Hippocampal formation (tissue), 2 donors: ENCODE measurements at places on chromosomes 1 and 21.

- DNase-seq, result no peak
These were observed 21.3 kb upstream of the KCNQ4 start for GRCh38 chr1:40762144-40762923.

DNA sequence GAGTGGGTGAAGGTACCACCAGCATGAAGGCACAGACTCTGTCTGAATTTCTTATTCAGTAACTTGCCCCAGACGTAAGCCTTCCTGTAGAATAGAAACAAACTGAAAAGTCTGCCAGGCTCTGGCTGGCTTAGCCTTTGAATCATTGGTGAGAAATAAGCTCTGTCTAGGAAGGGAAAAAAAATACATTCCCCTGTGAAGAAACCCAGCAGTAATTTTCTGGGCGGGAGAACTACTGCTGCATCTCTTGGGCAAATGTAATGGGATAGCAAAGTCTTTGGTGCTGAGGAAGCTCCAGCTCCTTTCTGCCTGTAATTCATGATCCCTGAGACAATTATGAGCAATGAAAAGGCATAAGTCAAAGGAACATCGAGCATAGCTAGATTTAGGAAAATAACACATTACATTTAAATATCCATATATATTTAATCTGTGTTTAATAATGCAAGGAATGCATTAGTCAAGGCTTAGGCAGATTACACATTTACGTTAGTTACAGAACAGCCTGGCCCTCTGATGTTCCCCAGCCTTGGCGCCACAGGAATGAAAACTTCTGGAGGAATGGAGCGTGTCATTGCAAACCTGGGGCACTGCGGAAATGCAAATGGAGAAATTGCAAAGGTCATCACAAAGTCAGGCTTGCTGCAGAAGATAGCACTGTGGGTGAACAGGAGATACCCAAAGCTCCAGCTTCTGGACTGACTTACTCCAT is 216.3 kb upstream of the CAMK1G start:
- DNase-seq, result peak; percentile 3

DNA sequence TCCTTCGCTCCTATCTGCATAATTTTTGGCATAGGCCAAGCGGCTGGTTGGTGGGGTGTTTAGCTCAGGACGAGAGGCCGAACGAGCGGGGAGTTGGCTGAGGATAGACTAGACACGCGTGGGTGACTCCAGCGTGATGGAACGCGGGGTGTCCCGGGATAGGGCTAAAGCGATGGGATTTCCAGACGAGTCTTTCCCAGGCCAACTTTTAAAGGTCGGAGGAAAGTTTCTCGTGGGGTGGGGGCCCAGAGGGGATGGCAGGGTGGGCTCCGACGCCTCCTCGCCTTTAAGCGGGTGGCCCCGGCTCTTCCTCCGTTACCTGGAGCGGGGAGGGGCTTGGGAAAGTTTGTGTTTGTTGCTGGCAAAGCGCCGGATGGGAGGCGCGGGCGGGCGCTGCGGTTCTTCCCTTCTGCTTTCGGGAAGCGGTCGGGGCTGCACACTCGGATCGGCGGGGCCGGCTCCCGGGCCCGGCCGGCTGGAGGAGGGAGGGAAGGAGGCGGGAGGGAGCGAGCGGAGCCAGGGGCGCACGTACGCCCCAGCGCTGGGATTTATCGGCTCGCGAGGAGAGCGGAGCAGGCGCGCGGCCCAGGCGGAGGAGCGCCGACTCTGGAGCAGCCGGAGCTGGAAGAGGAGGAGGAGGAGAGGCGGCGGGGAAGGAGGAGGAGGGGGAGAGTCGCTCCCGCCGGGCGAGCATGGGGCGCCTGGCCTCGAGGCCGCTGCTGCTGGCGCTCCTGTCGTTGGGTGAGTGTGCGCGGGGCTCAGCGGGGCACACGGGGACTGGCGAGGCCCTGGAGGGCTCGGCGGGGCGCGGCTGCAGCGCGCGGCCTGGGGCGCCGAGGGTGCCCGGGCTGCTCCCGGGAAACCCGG is at the start of gene PTGFRN:
Gene PTGFRN, plus strand, starts transcription at position 405 of the 867 bp plus-strand sequence. Its CDS starts 288 bp downstream, at position 693.
- peak; percentile 34 for DNase-seq

DNA sequence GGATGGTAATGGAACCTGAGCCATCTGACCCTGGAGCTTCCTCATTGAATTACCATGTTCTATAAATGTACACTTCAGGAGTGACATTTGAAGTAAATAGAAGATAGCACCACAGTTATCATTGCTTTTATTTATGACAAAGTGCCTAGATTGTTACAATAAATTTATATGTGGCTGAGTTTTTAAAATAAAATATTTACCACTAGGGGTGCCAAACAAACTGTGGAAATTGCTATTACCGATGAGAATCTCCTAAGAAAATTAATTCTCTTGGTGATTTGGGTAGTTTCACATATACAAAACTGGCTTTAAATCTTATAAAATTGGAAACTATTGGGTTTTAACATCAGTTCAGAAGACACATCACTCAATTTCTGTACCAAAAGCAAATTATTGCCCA is 1.4 kb upstream of the TNR start:
- DNase-seq, result no peak

GRCh38 chr21:30028537-30028936 is 88.7 kb upstream of the GRIK1 start:
- DNase-seq, result no peak

GRCh38 chr1:58782178-58783089 is 1.4 kb downstream of the JUN start:
- DNase-seq, result peak; percentile 18

- no peak for DNase-seq
These were observed 12.2 kb downstream of the SPATA46 start for GRCh38 chr1:162364498-162364897.

DNA sequence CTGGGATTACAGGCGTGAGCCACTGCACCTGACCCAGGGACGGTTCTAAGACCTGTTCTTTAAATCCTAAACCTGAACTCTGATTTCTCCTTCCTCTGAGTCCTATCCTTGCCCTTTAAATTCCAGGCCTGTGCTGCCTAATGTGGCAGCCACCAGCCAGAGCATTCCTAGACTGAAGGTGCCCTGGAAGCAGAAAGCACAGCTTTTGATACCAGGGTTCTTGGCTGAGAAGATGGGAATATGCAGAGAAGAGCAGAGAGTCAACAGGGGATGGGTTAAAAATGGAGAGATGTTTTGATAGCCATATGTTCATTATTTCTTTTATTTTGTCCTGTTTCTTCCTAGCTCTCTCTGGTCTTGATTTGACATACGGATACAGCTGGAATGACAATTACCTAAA is 49.7 kb downstream of the RYR2 start:
- DNase-seq, result no peak

DNA sequence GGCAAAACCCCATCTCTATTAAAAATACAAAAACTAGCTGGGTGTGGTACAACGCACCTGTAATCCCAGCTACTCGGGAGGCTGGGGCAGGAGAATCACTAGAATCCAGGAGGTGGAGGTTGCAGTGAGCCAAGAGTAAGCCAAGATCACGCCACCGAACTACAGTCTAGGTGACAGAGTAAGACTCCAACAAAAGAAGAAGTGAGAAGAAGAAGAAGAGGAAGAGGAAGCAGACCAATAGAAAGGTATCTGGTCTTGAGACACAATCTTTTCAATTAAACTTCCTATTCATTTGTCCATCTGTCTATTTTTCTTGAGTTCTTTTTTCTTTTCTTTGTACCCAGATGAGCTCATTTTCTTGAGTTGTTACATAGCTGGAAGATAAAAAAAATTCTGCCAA is 55.7 kb upstream of the ACADM start:
- no peak for DNase-seq

GRCh38 chr1:35449334-35450008 is 107.7 kb downstream of the KIAA0319L start:
- no peak for DNase-seq

DNA sequence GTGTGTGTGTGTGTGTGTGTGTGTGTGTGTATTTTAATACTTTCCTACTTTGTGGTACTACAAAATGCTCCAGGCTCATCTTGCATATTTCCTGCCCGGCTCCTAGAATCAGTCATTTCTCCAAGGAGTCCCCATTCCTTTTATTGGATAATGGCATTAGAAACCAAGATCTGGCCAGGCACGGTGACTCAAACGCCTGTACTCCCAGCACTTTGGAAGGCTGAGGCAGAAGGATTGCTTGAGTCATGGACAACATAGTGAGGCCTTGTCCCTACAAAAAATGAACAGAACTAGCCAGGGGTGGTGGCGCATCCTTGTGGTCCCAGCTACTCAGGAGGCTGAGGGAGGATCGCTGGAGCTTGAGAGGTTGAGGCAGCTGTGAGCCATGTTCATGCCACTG is 20.3 kb downstream of the EPB41 start:
- no peak for DNase-seq

- peak; percentile 92 for DNase-seq
These were observed 94.7 kb downstream of the SIK1 start for GRCh38 chr21:43331962-43332828.

GRCh38 chr21:19392390-19392789 is 988.8 kb upstream of the TMPRSS15 start:
- DNase-seq, result no peak

GRCh38 chr21:22476726-22477646 is 1478.8 kb downstream of the NCAM2 start:
- no peak for DNase-seq

DNA sequence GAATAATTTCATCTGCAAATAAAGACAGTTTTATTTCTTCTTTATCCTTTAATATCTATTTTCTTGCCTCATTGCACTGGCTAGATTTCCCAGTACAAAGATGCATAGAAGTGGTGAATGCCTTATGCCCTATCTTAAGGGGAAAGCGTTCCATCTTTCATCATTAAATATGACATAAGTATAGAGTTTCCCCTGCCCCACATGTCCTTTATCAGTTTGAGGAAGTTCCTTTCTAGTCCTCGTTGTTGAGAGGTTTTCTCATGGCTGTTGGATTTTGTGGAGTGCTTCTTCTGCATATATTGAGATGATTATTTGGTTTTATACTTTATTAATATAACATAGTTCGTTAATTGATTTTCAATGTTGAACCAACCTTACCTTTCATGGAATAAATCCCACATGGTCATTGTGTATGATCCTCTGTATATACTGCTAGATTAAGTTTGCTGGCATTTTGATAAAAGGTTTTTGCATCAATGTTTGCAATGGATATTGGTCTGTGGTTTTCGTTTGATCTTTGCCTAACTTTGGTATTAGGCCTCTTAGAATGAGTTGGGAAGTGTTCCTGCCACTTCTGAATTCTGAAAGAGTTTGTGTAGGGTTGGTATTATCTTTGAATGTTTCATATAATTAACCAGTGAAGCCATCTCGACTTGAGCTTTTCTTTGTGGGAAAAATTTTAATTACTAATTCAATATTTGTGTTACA is 15.6 kb downstream of the PRKACB start:
- DNase-seq, result no peak

GRCh38 chr1:15949453-15950245 is 26.3 kb downstream of the ZBTB17 start:
- DNase-seq, result no peak

- no peak for DNase-seq
These were observed 34.2 kb downstream of the AK5 start for GRCh38 chr1:77316006-77316405.

GRCh38 chr1:118821801-118822200 is 166.3 kb downstream of the TBX15 start:
- DNase-seq, result no peak

GRCh38 chr1:159861218-159861617 is 1.2 kb downstream of the VSIG8 start:
- DNase-seq, result no peak

- no peak for DNase-seq
These were observed 158.5 kb upstream of the LMO4 start for GRCh38 chr1:87170157-87170556.

- DNase-seq, result no peak
These were observed 160.0 kb downstream of the NEGR1 start for GRCh38 chr1:72122099-72122880.

- no peak for DNase-seq
These were observed 60.6 kb downstream of the MEGF6 start for GRCh38 chr1:3550511-3551289.

- no peak for DNase-seq
These were observed 100.8 kb upstream of the SLC45A1 start for GRCh38 chr1:8217011-8217711.

DNA sequence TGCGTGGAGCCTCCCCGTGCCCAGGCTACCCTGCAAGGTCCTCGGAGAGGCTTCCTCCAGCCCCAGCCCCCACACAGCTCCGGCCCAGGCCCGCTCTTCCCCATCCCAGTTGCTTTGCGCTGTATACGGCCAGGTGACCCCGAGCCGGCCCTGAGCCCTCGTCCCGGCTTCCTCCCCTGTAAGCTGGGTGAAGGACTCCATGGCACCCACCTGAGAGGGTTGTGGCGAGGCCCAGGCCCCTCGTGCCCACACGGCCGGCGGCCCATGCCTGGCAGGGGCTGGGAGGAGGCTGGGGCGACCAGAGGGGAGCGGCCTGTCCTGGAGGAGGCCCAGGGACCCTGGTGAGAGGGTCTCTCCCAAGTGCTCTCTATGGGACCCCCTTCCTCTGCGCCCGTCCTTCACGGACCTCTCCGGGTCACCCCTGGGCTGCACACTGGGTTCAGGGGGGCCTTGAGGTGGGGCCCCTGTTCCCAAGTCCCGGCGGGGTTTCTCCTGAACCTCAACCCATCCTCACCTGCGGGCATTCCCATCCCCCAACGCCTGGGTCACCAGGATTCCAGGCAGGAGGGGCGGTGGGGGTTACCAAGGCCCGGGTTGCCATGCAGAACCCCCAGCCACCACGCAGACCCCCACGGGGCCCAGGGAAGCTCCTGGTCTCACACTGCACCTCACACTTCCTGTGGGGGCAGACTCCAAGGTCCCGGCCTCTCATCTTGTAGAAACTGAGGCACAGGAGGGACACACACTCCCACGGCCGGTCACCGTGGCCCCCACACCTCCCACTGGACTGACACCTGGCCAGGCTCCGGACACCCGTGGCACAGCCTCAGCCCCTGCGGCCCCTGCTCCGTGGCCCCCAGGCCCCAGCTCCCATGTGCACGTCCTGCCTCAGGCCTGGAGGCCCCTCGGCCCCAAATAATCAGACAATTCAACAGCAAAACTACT is 25.2 kb downstream of the COL6A1 start:
- DNase-seq, result no peak

GRCh38 chr1:159591981-159592380 is 4.4 kb downstream of the APCS start:
- DNase-seq, result no peak

DNA sequence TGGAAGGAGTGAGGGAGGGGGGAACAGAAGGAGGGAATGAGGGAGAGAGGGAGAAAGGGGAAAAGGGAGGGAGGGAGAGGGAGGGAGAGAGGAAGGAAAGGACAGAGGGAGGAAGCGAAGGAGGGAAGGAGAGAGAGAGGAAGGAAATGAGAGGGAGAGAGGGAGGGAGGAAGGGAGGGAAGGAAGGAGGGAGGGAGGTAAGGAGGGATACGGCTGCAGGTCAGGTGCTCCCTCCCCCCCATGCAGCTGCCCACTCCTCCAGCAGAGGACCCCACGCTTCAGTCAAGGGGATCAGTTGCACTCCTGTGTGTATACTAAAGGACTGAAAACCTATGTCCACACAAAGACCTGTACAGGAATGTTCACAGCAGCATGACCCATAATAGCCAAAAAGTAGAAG is 54.8 kb downstream of the CLSTN1 start:
- no peak for DNase-seq

- no peak for DNase-seq
These were observed 54.0 kb upstream of the CSF3R start for GRCh38 chr1:36536727-36537126.

DNA sequence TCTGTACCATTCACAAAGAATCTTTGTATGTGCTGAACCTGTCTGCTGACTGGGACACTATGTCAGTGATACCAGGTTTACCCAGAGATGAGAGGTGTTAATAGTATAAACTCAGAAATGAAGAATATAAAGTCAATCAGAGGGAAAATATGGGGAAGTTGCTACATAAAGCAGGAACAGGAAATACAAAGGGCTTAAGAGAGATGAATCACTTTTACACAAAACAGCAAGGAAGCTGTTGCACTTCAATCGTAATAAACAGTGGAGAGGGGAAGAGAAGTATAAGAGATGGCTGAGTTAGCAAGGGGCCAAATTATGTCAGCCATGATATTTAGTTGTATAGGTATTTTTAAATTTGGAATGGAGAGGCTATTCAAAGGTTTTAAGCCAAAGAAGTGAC is 890.2 kb upstream of the NCAM2 start:
- no peak for DNase-seq
